ENCODE measurements at places on chromosomes 6 and 20.

GRCh38 chr6:116218172-116218633 lies 35.7 kb downstream of the TSPYL4 start:
- DNase-seq = no peak

DNA sequence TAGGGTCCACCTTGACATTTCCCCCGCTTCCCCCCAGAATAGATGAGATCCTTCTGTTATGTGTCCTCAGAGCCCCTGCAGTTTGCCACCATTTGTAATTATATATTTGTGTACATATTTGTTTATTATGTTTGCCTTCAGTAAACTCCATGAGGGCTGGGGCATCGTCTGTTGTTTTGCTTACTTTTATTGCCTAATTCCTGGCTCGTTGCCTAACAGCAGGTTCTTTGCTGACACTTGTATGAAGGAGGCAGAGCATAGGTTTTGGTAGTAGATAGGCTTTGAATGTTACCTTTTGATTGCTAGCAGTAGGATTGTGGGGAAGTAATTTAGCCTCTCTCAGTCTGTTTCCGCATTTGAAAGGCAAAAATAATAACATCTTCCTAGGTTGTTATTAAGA lies 9.9 kb downstream of the MAP3K4 start:
- DNase-seq = no peak

DNA sequence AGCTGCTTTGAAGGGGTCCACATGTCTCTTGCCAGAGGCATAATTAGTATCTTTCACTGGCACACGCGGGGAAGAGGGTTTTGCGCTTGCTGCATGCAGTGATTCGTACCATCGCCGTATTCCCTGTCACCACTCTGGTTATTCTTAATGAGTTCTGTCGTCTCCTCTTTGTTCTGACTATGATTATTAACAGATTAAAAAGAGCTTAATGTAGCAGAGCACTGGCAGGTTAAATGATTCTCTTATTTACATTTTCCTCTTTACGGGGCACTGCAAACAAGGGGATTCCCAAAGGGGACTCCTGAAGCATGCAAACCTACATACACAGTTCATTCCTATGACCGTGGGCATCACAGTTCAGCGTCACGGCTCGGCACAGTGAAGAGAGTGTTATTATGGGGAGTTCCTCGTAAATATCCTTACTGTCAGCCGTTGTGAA lies 204.8 kb downstream of the DTNBP1 start:
- no peak for DNase-seq

- DNase-seq = no peak
Measured at GRCh38 chr6:154683756-154684523, 49.3 kb upstream of the SCAF8 start.

- DNase-seq = no peak
Measured at GRCh38 chr20:21395051-21395665, 2.2 kb downstream of the NKX2-4 start.

Measured in stimulated activated CD8-positive, alpha-beta memory T cell treated with anti-CD3 and anti-CD28 coated beads, Interleukin-15, amount 100 ng/mL, for 4 hours (primary cell).